ENCODE measurements at places on chromosomes 1 and 21.

DNA sequence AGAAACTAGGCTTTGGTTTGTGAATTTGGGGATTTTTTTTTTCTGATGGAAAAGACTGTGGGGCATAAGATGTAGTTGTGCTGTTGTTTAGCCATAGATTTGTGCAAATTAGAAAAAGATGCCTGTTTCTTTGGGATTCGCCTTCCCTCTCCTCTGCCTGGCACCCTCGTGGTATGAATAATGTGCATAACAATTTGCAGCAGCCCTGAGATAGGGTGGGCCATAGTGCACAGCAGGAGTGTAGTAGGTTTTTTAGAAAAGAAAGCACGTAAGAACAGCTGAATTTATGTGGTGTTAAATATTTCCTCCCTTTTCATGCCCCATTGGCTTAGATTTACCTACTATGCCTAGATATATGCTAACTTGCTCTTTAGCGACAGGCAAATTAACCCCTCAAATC is 158.9 kb downstream of the PTGER3 start:
- no peak for DNase-seq

DNA sequence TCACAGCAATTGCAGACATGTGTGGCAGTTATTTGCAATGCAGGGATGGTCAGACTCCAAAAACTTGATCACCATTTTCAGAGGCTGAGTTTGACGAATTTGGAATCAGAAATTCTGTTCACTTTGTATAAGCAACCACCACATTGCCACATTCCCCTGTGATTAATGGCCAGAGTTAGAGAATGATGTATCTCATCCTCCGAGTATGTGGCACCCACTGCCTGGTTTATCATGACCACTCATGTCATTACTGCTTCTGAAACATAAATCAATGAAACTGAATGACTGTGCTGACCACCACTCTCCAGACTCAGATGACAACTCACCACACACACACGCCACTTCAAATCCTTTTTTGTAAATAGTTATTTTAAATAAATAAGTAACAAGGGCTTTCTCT is 66.6 kb upstream of the CACHD1 start:
- no peak for DNase-seq

- DNase-seq = no peak
Observed at GRCh38 chr1:118960567-118961136, 27.5 kb downstream of the TBX15 start.

DNA sequence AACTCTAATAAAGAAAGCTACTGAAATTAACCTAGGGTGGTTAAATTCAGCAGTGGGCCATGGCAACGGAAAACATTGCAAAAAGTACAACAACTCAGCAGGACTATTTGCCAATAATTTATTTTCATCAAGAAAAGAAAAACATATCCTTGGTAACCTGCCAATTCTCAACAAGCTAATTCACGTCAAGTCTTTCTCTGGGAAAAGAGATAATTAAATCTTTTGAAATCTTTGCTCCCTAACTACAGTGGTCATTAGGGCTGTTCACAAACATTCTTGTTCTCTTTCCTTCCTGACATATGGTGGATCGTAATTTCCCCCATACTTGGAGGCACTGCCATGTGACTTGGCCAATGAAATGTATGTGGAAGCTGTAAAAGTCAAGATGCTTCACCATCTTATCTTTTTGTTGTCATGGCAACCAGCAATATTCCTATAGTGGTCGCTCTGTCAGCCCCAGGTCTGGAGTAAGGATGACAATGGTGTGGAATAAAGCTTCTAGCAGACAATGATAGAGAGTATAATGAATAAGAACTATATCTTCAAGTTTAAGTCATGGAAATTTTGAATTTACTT is 29.6 kb upstream of the ZNF326 start:
- DNase-seq = no peak

DNA sequence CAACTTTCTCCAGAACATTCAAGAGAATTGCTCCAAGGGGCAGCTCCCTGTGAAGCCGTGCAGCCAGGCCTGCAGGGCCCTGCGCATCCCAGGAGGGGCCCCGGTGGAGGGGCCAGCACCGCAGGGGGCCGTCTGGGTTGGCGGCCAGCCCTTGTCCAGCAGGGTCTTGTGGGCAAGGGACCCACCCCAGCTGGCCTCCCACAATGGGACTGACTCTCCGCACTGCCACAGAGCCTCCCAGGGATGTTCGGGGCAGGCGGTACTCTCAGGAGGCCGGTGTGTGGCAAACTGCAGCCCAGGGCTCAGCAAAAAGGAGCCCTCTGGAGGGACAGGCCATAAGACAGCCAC is 68.2 kb upstream of the COL6A1 start:
- no peak for DNase-seq

- no peak for DNase-seq
Observed at GRCh38 chr1:203905275-203905674, 43.9 kb downstream of the SNRPE start.

- DNase-seq = no peak
Observed at GRCh38 chr1:110914676-110915075, 41.7 kb downstream of the CD53 start.

GRCh38 chr1:4621646-4622045 is 32.8 kb upstream of the AJAP1 start:
- DNase-seq = no peak

GRCh38 chr1:19372602-19373001 is 60.5 kb downstream of the SLC66A1 start:
- no peak for DNase-seq

DNA sequence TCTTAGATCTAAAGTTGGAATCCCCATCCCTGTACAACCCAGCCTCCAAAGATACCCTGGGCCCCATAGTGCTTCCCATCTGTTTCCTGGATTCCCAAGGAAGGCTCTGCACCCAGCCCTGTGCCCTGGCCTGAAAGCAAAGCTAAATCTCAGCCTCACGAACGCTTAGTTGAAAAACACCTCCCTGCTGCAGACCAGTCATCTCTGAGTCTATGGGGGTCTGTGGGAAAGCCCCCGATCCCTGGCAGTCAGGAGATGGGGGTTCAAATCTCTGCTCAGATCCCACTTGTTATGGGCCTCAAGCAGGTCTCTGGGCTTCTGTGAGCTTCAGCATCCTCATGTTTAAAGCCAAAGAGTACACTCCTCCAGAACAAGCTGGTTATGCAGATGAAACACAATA is 210.5 kb upstream of the GRIK3 start:
- DNase-seq = no peak

DNA sequence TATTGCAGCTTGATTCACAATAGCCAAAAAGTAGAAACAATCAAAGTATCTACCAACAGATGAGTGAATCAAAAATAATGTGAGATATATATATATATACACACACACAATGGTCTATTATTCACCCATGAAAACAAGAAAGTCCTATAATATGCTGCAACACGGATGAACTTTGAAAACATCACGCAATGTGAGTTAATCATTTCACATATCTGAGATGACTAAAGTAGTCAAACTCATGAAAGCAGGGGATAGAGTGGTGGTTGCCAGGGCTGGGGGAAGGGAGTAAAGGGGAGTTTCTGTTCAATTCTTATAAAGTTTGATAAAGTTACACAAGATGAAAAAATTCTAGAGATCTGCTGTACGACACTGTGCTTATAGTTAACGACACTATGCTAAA is 1234.8 kb downstream of the MRPL39 start:
- DNase-seq = no peak

GRCh38 chr1:114075105-114075504 is 78.6 kb downstream of the SYT6 start:
- DNase-seq = no peak

DNA sequence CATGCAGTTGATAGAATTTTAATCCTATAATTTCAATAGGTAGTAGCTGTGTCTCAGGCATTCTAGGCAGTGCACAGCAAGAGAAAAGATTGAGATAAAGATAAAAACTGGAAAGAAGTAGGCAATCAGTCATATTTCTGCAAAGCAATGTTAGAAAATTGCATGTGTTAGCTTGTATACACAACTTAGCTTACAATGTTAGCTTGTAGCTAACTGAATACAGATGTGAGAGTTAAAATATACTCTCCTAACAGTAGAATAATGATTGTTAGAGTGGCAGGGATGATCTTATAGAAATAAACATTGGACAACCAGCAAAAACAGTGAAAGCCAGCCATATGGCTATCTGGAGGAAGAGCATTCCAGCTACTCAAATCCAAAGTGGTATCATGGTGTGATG is 29.0 kb downstream of the PTPRC start:
- no peak for DNase-seq

- no peak for DNase-seq
Observed at GRCh38 chr1:186102107-186102506, 272.9 kb downstream of the TPR start.

DNA sequence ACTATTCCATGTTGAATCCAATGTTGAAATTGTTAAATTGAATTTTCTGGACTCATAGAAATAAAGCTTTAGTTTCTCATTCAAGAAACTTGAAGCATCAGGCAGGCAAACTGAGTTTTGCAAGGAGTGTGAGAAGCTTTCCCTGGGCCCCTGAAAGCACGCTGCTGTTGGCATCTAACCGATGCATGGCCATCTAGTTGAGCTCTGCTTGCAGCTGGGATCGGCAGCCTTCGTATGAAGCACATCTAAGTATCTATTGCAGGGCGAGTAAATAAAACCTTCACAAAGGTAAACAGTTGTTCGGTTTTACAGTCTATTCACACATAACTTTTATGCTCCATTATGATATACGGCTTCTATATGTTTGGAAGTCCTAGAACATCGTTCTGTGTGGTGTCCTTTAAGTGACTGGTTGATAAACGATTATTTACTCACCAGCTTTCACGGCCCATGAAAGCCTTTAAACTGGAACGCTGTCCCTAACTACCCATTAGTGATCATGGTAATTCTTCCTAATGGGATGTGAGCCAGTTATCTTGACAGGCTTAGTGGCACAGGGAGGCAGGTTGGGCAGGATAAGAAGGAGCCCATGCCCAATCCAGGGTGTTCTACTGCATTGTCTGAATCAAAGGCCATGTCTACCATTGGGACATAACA is 71.7 kb downstream of the SEC16B start:
- no peak for DNase-seq

DNA sequence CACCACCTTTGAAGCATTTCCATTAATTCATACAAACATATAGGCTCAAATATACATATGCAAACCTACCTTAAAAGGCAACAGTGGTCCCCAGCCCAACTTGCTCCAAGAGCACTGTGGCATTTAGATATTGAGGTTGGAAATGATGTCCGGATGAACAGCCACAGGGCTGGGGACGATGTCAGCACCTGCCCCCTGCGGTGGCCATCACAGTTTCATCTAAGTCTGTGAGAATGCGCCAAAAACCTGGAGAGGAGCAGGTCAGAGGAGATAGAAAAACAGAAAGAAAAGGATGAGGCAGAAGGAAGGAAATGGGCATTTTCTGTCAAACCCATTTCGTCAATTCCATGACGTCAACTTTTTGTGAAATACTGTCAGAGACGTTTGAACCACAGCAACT is 67.4 kb downstream of the TIAM1 start:
- no peak for DNase-seq

- DNase-seq = peak; percentile 44
Observed at GRCh38 chr1:53048960-53049573, 12.9 kb upstream of the PODN start.

- no peak for DNase-seq
Observed at GRCh38 chr1:234884701-234885100, 243.9 kb downstream of the TOMM20 start.

- no peak for DNase-seq
Observed at GRCh38 chr1:105138458-105138893, 1388.8 kb downstream of the AMY1C start.

GRCh38 chr1:174742805-174743653 is 256.7 kb upstream of the CACYBP start:
- no peak for DNase-seq

DNA sequence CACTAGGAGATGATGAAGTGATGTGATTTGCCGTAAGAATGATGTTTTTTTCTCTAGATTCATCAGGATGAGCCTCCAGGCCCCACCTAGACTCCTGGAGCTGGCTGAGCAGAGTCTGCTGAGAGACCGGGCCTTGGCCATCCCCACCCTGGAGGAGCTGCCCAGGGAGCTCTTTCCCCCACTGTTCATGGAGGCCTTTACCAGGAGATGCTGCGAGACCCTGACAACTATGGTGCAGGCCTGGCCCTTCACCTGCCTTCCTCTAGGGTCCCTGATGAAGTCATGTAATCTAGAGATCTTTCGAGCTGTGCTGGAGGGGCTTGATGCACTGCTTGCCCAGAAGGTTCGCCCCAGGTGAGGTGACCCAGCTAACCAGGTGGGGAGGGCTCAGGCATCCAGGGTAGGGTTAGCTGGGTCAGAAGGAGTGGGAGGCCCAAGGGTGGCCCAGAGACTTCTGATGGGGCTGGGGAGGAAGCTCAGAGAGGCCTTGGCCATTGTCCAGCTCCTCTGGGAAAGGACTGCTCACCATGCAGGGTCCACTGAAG is 1.3 kb downstream of the PRAMEF12 start:
- DNase-seq = no peak

DNA sequence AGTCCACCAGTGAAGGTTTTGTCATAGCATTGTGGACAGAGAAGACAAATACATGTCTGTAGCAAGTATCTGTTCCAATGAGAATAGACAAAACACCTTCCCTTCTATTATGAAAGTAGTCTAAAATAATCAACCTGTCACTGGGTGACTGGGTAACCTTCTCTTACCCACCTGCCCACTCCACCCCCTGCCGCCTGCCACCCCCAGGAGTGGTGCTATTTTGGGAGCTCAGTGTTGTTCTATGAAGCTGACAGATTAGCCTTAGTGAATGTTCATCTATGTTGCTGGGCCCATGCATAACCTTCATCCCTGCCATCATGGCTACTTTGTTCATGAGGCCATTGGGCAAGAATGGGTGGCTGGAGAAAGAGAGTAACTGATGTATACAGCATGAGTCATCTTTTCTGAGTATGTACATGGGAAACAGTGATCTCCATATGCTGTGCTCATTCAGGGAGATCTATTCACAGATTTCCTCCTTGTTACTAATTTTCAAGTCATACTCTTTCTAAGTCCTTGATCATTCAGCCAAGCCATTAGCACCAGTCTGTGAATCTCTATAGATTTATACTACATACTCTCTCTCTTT is 24.8 kb downstream of the MARK1 start:
- no peak for DNase-seq

- no peak for DNase-seq
Observed at GRCh38 chr1:8523666-8524206, 205.8 kb downstream of the SLC45A1 start.

GRCh38 chr1:153387001-153387400 is 3.9 kb downstream of the S100A8 start:
- no peak for DNase-seq

GRCh38 chr1:167344112-167344511 is 123.4 kb downstream of the POU2F1 start:
- no peak for DNase-seq

- DNase-seq = peak; percentile 82
Observed at GRCh38 chr1:229625915-229626831, at the start of the genes TAF5L and URB2. Gene TAF5L (minus strand): TSS chr1:229626122. CDS start chr1:229614482, 11,640 bp downstream. Gene URB2 (plus strand): TSS chr1:229626247. CDS start chr1:229627634, 1,387 bp downstream.

GRCh38 chr1:121445679-121446078 is 260.9 kb downstream of the SRGAP2C start:
- no peak for DNase-seq

- no peak for DNase-seq
Observed at GRCh38 chr1:6485168-6486101, 6.0 kb downstream of the PLEKHG5 start.
